ENCODE measurements at places on chromosomes 7 and 10.

- no peak for DNase-seq
Observed at GRCh38 chr10:1597370-1598146, 139.8 kb downstream of the ADARB2 start.

DNA sequence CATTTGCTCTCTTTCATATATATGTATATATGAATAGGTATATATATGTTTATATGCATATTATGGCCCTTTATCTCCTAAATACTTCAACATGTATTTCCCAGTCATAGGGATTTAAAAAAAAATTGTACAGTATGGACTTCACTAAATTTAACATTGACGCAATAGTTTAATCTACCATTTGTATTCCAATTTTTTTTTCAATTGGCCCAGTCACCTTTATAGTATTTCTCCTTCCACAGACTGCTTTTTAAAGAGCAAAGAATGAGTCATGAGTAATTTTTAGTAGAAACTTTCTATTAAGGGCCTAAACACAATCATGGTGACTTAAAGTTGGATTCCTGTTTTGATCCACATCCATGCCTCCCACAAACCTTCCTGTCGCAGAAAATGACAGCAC lies 20.5 kb downstream of the CCSER2 start:
- no peak for DNase-seq

DNA sequence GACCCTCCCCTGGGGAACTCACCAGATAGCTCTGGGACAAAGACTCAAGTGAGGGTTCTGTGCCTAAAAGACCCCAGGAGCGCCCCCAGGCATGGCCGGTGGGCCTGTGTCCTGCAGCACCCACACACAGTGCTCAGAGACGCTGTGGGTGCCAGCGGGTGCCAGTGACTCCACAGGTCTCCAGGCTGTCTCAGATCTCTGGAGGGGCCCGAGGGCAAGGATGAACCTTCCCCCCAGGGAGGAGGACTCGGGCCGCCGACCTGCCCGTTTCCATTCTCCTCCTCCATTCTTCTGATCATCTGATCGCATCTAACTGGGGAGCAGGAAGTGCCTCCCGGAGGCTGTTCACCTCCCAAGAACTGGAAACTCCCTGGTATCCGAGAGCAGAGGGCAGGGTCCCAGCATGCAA lies 980 bp downstream of the ADAM8 start:
- DNase-seq = peak; percentile 60

DNA sequence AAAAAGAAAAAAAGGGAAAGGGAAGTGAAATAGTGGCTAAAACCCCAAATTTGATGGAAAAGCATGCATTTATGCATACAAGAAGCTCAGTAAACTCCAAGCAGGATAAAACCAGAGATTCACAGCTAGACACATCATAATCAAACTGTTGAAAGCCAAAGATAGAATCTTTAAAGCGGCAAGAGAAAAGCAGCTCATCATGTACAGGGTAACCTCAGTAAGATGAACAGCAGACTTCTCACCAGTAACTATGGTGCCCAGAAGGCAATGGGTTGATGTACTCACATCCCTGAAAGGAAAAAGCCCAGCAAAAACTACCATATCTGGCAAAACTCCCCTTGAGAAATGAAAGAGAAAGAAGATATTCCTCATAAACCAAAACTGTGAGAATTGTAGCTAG lies 60.4 kb downstream of the TPST1 start:
- no peak for DNase-seq

GRCh38 chr10:95308389-95309302 lies 17.8 kb upstream of the PDLIM1 start:
- no peak for DNase-seq

GRCh38 chr7:149773446-149774236 lies at the start of gene ZNF467:
TSS of gene ZNF467 (minus strand) at chr7:149773588. CDS start at chr7:149771032, 2,556 bp downstream.
- peak; percentile 30 for DNase-seq

DNA sequence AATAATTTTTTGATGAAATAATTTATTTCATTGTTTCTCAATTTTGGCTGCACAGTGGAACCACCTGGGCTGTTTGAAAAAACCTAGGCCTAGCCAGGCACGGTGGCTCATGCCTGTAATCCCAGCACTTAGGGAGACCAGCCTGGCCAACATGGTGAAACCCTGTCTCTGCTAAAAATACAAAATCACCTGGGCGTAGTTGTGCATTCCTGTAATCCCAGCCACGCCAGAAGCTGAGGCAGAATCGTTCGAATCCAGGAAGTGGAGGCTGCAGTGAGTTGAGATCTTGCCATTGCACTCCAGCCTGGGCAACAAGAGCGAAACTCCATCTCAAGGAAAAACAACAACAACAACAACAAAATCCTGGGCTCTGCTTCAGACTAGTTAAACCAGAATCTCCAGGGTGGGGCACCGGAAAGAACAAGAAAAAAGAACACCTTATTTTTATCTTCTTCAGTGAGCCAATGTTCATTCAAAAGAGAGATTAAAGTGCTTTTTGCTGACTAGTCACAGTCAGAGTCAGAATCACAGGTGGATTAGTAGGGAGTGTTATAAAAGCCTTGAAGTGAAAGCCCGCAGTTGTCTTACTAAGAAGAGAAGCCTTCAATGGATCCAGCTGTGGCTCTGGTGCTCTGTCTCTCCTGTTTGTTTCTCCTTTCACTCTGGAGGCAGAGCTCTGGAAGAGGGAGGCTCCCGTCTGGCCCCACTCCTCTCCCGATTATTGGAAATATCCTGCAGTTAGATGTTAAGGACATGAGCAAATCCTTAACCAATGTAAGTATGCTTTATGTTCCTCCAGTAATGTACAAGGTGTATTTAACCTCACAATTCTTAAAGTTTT lies at the start of gene CYP2C18:
Gene CYP2C18 (plus strand): TSS at position 516 of the 841 bp plus-strand sequence. CDS start 91 bp downstream, at position 607.
- DNase-seq = no peak

Data from activated naive CD4-positive, alpha-beta T cell treated with anti-CD3 and anti-CD28 coated beads for 36 hours (primary cell).